ENCODE measurements at places on chromosomes 1 and 21. TPM values are rescaled to one million over a fixed set of nuclear protein-coding genes. Genes with fewer than 3 reads are reported as not detected.

Gene NOL9
- total RNA-seq = 65.5 TPM

Gene NEK2
- total RNA-seq = 74.6 TPM

Gene RORC
- total RNA-seq = not detected

Gene ERO1B
- total RNA-seq = 11.0 TPM

Gene LMOD1
- not detected for total RNA-seq

Gene SLC16A4
- total RNA-seq = 0.38 TPM

Gene MTMR11
- total RNA-seq = 0.24 TPM

Gene CA14
- total RNA-seq = not detected

Gene FCRL6
- total RNA-seq = not detected

Gene C1orf210
- not detected for total RNA-seq

Gene AGPAT3
- 33.4 TPM for total RNA-seq

Gene LPAR3
- total RNA-seq = not detected

Gene ETV3
- 20.4 TPM for total RNA-seq

Gene LDLRAD2
- total RNA-seq = not detected

Gene GPR52
- 9.7 TPM for total RNA-seq

Gene BRINP2
- total RNA-seq = not detected

Gene CCDC27
- not detected for total RNA-seq

Gene ITGB2
- 78.9 TPM for total RNA-seq

Gene AGT
- total RNA-seq = not detected

Gene SPATA17
- not detected for total RNA-seq

Gene ZYG11A
- total RNA-seq = not detected

Gene TTC39A
- total RNA-seq = not detected

Gene HHIPL2
- not detected for total RNA-seq

Gene LRRIQ3
- total RNA-seq = 2.4 TPM

Gene HMGCS2
- not detected for total RNA-seq

Gene TMPRSS2
- not detected for total RNA-seq

Gene SPRR2E
- not detected for total RNA-seq

Gene IRF6
- total RNA-seq = not detected

Gene LYPD8
- not detected for total RNA-seq

Gene ITPKB
- total RNA-seq = 33.3 TPM

Gene RXFP4
- total RNA-seq = 0.34 TPM

Gene KIF26B
- not detected for total RNA-seq

Gene JAM2
- 1.4 TPM for total RNA-seq

Gene CACYBP
- 332 TPM for total RNA-seq

Gene NTRK1
- not detected for total RNA-seq

Gene CXADR
- 6.6 TPM for total RNA-seq

Gene PALMD
- total RNA-seq = not detected

Gene WNT3A
- not detected for total RNA-seq

Gene OR10J1
- total RNA-seq = not detected

Gene HRNR
- not detected for total RNA-seq

Gene COP1
- 92.6 TPM for total RNA-seq

Gene PIGM
- total RNA-seq = 5.1 TPM

Gene LIPI
- total RNA-seq = not detected

All from OCI-LY7 (cell line).